ENCODE measurements at places on chromosomes 13 and 19.

DNA sequence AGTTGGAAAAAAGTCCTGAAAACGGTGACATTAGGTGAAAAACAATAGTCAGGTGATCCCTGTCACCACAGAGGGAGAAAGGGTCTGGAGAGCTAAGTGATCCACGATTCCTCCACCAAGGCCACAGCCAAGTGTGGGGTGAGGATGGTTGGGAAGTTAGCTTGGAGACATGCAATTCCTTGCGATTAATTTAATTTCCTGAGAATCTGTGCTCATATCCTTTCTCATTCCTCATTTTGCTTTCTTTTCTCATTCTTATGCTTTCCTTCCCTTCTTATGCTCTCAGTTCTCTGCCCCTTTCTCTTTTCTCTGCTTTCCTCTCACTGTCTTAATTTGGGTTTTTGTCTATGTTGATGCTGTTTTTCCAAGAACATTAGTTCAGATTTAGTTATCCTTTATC lies 68.8 kb downstream of the GPC5 start:
- DNase-seq: no peak

DNA sequence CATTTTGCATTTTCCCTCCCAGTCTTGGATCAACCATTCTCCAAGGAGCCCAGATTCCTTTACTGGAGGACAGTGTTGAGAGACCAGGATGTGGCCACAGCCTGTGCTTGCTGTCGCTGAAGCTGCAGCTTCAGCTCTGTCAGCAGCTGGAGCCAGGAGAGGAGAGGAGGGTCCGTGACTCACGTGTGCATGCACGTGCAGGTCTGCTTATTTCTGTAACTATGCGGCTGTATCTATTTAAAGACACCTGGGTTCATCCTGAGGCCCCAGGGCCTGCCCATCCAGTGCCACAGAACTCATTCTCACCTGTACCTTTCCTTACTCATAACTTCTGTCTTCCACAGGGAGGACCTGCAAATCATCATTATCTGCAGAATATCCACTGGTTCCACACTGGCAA lies 8.2 kb upstream of the LAMP1 start:
- DNase-seq: no peak

- DNase-seq: no peak
Measured at GRCh38 chr19:13881692-13882418, 4.9 kb downstream of the NANOS3 start.

DNA sequence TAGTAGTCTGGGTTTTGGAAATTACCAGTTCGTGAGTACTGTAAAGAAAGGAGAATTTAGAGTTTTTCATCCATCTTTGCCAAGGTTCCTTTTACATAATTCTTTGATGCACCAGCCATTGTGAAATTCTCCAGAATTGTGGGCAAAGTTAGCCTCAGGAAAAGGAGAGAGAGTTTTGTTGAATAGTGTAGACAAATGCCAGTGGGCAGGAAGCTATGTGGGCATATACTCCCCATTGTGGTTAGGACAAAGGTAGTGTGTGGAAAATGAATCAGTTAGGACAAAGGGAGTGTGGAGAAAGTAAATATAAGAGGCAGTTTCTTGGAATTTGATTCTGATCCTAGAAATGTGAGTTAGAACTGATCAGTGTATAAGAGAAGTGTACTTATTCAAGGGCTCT lies 67.9 kb downstream of the PCCA start:
- DNase-seq: no peak

- no peak for DNase-seq
Measured at GRCh38 chr13:112244061-112244460, 132.1 kb upstream of the SPACA7 start.

DNA sequence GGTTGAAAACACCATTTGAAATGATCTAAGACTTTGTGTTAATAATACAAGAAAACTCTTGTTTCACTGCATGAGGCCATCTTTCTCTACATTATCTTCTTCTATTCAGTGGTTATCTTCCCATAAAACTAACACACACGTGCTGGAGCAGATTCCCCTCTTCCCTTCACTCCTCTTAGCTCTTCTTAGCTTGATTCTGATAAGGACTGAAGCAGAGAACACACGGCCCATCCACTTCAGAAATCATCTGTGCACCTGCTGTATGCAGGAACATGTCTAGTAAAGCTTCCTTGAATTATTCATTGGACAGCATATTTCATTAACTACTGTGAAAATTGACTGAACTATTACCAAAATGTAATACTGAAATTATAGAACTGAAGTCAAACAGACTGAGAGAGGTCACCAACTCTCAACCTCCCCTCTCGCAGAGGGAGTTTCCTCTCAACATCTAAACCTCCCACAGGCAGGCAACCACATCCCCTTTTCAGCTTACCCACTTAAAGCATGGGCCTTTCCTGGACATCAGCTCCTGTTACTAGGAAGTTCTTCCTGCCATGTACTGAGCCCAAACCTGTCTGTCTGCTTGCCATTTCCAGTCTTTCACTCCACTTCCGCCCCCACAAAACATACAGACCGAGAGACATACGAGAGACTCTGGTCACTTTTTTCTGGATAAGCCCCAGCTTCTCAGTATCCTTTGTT lies 113.9 kb downstream of the CRYL1 start:
- no peak for DNase-seq

DNA sequence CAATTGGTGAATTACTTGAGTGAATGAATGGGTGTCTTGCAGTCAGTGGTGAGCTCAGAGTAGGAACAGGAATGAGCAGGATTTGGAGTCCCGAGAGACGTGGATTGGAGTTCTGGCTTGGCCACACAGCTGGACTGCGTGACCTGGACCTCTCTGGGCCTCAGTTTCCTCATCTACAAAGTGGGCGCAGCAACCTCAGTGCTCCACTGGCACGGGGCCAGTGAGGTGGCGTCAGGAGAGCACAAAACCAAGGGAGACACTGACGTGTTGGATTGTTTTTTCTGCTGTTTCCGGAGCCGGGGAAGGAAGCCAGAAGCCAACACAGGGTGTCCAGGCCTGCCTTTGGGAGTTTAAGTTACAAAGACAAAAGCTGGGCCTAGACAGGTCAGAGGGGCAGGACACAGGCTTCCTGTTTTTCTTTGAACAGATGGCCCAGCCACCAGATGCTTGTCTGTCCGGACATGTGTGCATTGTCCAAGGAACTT lies 6.5 kb upstream of the DOCK6 start:
- peak; percentile 29 for DNase-seq

DNA sequence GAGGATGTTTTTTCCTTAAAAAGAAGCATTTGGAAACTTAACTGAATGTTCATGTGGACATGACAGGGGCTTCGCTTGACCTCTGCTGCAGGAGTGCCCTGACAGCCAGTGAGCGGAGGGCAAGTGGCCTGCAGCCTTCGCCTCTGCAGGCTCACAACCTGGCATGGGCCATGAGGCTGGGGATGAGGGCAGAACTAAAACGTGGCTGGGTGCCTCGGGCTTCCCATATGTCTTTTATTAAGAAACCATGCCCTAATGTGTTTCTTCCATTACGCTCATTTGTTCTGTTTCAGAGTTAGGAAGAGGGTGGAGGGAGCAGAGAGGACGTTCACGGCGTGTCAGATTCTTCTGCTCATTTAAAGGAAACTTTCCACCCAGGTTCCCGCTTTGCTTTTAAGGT lies 2.9 kb downstream of the ARHGEF7 start:
- no peak for DNase-seq

- no peak for DNase-seq
Measured at GRCh38 chr13:67139551-67139950, 90.6 kb downstream of the PCDH9 start.

DNA sequence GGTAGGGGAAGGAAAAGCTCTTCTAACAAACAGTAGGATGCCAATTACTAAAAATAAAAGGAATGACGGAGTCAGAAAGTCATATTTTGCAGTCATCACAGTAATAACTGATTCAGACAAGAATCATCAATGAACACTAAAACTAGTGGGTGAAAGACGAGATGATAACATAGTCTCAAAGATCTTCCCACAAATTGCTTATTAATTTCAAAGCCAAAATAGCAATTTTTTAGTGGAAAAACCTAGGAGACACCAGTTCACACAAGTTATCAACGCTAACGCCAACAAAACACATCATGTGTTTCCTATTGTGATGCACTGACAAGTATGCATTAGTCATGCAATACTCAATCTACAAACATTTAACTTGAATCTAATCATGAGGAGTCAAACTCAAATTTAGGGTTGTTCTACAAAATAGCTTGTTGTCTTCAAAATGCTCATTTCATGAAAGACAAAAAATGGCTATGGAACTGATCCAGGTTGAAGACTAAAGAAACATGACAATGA lies 18.6 kb downstream of the ZNF233 start:
- DNase-seq: no peak

DNA sequence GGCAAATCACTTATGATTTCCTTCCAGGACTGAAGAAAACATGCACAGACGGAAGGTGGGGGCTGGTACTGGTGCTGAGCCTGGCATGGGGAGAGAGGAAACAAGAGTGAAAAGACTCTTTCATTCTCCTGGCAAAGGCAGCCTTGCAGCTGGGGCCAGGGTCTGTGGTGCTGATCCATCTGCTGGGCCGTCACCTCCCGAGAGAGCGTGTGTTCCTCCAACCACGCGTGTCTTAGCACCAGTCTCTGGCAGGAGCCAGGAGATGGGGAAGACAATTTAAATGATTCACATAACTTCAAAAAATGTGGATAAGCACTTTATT lies 23.9 kb upstream of the SPART start:
- DNase-seq: no peak

DNA sequence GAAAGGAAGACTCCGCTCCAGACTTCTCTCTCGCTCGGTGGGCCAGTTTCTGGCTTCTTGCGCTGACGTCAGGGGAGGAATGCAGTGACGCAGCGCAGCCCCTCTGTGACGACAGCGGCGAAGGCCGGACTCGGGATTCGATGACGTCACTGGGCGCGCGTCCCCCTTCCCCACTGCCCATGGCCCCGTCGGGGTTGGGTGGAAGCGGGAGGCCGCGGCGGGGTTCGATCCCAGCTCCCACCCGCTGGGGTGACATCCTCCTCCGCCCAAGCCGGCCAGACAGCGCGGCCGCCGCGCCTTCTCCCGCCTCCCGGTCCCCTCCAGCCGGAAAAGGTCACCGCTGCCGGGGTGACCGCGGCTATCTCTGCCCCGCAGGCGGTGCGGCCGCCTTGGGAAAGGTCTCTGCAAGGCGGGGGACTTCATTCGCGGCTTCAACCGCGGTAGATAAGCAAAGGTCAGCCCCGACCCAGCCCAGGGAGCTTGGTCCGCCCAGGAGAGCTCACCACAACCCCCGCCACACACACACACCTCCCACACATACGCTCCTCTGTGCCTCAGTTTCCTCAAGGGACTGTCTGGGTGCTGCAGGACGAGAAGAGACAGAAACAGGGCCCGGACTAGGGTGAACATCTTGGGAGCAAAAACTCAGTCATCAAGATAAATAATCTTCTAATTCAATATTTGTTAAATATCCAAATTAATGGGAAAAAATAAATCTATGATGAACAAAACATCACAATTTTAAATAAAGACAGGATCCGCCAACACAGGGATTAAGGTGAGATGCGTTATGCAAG lies 844 bp upstream of the RFX1 start:
- DNase-seq: no peak

DNA sequence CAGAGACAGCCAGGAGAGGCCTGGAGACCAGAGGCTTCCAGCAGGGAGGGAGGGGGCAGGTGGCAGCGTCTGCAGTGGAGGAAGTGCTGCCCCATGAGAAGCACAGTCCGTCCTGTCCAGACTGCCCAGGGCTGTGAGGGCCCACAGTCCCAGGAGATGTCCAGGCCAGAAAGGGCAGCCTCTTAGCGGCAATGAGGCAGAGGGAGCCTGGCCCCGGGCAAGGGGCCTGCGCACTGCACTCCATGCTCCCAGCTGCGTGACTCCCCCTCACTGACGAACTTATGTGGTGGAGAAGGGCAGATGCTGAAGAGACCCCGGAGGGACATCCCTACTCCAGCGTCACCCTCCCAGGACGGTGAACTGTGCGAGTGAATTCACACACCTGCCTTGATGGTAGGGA lies 115.3 kb downstream of the SOX1 start:
- DNase-seq: no peak

DNA sequence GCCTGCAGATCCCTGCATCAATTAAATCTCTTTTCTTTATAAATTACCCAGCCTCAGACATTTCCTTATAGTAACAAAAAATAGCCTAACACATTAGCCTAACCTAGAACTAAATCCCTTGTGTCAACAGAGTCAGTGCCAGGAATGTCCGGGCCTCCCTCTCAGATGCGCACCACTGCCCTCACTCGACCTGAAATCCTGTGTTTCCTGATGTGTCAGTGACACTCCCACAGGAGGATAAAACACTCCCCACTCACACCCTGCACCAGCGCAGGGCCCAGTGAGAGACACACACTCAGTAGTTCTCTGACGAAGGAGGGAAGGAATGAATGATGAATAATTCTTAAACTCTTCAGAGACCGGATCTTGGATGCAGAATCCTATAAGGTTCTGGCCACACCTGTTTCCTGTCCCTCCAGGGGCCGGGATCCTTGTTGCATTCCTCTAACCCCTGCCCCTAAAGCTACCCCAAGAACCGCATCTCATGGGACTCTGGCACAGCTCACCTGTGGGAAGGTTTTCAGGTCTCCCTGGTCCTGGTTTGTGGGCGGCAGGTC lies 3.1 kb downstream of the CEACAM3 start:
- DNase-seq: no peak

- DNase-seq: no peak
Measured at GRCh38 chr13:78022164-78022877, 103.7 kb upstream of the EDNRB start.

GRCh38 chr13:110275931-110276552 lies 30.9 kb downstream of the COL4A1 start:
- no peak for DNase-seq

DNA sequence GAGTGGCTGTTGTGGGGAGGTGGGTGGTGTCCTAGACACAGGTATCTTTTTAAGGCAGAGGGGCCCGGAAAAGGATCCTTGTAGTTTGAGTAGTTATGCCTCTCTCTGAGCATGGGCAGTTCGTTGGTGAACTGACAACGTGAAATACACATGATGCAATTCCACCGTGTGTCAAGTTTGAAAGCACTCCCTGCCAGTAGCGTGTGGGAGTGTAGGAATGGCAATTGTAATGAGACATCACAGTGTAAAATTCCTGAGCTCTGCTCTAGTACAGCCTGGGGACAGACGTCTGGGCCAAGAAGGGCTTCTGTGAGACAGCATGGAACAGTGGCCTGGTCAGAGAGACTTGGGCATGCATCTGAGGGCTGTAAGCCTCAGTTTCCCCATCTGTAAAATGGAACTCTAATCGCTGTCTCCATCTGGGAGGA lies 10.4 kb upstream of the ASF1B start:
- no peak for DNase-seq

DNA sequence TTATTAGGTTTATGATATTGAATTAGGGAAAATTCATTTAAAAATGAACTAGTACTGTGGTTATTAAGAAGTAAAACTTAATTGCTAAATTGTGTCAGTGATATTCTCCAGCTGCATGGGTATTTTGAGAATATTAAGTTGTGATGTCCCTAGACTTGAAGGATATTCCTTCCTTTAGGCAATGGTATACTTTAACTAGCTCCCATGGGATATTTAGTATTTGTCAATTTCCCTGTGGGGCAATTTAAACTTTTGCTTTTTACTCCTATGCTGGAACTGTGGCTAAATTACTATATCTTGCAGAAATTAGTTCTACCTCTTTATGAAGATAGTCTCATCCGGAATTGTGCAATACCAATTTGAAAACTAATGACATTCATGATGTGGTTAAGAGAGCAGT lies 151.6 kb upstream of the CSNK1A1L start:
- no peak for DNase-seq

- peak; percentile 30 for DNase-seq
Measured at GRCh38 chr19:53365134-53365898, at the start of gene ZNF525. Gene ZNF525 (plus strand): TSS chr19:53365705. CDS start chr19:53372282, 6,577 bp downstream.
